Mucosa of descending colon (tissue), 3 donors: ENCODE measurements at places on chromosomes 2 and 18.
A peak's percentile ranks its signal among the peaks of the same experiment; 100 is the strongest.

DNA sequence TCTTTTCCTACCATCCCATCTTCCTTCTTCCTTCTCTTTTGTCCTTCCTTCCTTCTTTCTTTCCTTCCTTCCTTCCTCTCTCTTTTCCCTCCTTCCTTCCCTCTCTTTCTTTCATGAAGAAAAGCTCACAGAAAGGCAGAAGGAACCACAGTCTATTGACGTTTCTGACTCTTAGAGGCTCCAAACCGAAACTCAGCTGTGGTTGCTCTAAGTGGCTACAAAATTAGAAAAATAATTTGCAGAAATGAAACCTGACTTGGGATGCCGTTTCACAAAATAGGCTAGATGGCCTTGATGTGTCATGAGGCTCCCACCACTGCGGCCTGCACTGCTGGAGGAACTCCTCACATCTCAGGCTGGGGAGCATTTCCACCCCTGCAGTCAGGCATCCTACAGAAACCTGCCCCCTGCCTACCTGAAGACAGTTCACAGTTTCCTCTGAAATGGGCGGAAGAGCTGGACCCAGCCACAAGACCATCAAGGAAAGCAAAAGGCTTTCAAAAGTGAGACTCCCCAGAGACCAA lies 165.6 kb downstream of the SMAD7 start:
- DNase-seq: peak; percentile 61

GRCh38 chr2:74297391-74297790 lies 45.8 kb downstream of the SLC4A5 start:
- DNase-seq: no peak

DNA sequence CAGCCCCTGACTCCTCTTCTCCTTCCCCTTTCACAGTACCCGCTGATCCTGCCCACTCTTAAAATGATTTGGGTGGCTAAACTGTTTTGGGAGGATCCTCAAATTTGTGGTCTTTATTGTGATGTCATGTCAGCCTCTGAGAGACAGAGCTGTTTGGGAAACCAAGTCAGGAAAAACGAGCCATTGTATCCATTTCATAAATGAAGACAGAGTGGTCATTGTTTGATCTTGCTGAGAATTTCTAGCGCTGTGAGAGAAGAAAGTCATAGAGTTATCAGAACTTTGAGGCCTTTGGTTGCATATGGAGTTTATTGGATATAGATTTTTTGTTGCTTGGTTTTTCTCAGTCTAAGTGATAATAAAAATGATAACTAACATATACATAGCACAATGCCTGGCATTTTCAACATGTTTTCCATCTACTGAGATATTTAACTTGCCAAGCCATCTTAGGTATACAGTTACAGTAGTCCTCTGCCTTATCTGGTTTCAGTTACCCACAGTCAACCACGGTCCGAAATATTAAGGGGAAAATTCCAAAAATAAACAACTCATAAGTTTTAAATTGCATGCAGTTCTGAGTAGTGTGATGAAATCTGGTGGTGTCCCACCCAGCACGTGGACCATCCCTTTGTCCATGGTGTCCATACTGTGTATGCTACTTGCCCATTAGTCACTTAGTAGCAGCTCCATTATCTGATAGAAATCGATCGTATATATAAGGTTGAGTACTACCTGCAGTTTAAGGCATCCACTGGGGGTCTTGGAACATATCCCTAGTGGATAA lies 105.0 kb upstream of the RASGRP3 start:
- DNase-seq: no peak

DNA sequence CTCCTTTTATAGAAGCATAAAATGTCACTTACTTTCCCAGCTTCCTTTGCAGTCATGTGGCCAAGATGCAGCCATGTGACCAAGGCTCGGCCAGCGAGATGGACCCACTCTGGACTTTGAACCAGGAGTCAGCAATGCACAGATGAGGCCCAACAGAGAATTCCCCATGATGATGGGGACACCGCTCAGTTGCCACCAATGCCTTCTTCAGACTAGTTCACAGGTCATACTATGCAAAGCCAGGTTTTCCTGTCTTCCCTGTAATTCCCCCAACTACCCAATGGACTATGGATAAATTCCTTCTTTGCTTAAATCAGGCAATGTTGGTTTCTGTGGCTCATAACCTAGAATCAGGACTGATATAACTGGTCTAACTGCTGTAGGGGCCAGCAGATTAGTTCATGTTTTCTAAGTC lies 22.5 kb upstream of the REL start:
- no peak for DNase-seq

DNA sequence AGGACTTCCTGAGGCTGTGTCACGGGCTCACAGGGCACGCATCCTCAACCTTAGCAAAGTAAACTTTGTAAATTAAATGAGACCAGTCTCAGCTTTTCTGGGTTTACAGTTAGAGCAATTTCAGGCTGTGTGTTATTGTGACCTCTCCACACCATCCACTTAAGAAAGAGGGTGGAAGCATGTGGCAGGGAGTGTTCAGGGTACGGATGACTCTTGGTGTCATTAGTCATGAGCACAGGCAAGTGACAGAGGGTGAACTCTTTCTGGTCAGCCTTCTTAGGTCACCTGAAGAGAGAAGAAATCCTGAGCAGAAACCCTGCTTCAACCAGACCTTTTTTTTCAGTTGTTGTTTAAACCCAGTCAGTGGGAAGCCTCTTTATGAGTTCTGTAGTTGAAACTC lies 207.9 kb downstream of the ICOS start:
- DNase-seq: no peak

GRCh38 chr18:54263904-54264336 lies 5.4 kb upstream of the POLI start:
- no peak for DNase-seq

GRCh38 chr18:45859334-45859733 lies 33.9 kb downstream of the SIGLEC15 start:
- DNase-seq: no peak

DNA sequence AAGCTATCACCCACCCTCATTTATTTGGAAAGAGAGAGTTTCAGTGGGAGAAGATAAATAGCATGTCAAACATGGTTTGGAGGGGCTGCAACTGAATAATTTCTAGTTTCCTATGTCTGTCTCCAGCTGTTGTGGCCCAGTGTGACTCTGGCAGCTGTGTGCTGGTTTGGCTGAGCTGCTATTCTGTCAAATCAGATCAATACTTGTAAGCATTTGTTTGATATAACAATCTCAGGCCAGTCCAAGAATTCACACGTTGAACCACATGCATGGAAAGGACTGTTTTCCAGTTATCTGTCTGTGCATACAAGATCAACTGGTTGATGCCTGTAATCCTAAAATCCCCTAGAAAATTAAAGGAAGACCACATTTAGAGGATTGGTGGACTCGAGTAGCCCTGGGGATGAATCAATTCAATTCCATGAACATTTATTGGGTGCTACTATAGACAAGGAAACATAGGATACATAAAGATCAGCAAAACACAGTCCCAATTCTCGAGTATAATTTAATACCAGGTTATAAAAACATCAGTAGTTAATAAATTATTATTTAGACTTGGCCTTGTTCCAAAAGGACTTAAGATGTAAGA lies 209.0 kb upstream of the PARD3B start:
- no peak for DNase-seq

DNA sequence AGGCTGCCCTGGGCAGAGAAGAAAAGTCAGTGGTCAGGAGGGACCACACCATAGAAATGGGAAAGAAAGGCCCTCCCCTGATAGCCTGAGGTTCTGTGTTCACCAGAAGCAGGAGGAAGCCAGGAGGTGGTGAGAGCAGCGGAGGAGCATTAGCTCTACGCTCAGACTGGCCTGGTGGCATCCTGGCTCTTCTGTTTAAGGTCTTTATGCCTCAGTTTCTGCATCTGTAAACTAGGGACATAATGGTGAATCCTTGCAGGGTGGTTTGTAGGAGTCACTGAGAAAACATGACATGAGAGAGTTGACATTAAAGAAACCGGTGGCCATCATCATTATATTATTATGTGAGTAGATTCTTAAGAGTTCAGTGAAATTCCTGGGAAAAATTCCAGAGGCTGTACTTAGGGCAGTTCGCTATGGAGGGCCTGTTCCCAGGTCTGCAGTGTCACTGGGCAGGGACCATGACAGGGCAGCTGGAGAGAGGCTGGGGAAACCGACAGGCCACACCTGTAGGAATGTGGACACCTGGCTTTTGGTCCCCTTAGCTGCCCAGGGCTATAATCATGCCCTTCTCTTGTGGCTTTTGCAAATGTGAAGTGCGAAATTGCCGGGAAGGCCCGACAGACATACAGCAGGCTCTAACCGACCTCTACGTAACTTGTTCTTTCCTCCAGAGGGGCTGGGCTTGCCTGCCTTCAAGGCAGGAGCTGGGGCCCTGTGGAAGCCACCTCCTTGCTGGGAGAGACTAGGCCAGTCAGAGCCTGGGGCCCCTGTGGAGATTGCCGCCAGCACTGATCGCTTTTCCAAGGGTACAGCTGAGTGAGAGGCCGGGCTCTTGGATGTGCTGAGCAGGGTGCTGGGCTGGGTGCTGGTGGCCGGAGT lies 31.0 kb downstream of the GLI2 start:
- DNase-seq: no peak

DNA sequence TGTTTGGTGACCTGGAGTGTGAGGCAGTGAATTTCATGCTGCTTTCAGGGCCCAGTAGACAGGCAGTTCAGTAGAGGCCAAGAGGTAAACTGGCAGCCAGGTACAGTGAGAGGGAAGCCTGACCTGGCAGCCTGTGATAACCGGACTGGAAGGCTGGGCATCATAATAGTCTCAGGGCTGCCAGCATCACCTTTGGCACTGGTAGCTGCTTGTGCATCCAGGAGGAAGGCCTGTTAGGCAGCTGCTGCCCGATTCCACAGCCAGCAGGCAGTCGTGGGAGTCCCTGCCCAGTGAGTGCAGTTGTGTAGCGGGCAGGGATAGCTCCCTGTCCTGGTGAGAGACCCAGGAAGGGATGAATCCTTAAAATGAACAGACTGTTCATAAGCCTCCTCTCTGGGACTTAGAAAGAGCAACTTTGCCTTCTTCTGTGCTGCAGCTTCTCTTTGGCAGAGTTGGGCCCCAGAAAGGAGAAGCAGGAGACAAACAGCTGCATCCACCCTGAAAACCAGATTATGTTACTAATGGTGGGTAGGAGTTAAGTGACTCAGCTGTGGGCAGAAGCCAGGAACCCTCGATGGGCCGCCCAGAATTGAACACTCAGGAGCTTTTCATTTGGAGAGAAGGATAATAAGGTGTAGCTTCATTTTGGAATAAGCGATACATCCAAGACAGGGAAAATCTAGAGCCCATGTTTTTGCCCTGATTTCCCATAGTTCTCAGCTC lies 8.1 kb upstream of the GPBAR1 start:
- no peak for DNase-seq

- no peak for DNase-seq
Observed at GRCh38 chr2:176997074-176997791, 215.4 kb upstream of the HNRNPA3 start.

DNA sequence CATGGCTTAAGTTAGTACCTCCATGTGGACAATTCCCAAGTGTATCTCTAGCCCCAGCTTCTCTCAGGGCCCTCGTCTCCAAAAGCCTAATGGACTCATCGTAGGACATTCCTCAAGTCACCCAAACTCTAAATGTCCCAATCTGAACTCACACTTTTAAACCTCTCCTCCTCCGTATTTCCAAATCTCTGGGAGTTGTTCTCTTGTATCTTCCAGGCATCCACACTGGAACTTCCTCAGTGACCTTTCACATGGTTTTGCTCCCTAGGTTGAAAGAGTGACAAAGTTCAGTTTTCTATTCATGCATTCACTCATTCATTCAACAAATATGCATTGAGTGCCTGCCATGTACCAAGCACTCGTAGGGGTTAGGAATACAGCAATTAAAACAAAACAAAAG lies 220.2 kb downstream of the ALPK2 start:
- DNase-seq: no peak

GRCh38 chr2:41775366-41776025 lies 272.3 kb upstream of the PKDCC start:
- DNase-seq: no peak

- peak; percentile 88 for DNase-seq
Observed at GRCh38 chr2:43161650-43162510, 64.5 kb downstream of the ZFP36L2 start.

GRCh38 chr18:38174594-38174993 lies 609.0 kb upstream of the CELF4 start:
- no peak for DNase-seq

- no peak for DNase-seq
Observed at GRCh38 chr2:189409131-189409530, 32.1 kb upstream of the WDR75 start.

GRCh38 chr2:54924121-54924520 lies 126.1 kb downstream of the RTN4 start:
- no peak for DNase-seq

DNA sequence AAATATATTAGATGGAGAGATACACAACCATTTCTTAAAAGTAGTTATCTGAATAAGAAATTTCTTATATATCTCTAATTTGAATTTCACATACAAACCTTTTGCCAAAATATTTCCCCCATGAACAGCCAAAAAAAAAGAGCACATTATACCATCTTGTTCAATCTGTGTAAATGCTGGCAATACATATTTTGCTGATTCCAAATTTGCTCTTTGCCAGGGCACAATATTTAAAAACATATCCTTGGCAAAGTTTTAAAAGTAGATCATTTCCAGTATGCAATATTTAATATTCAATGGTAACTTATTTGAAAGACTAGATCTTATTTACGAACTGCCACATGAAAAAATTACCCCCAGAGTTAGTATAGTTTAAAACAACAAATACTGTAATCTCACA lies 204.2 kb downstream of the CBLN2 start:
- no peak for DNase-seq

GRCh38 chr2:189512879-189513278 lies 67.7 kb downstream of the SLC40A1 start:
- no peak for DNase-seq

- DNase-seq: no peak
Observed at GRCh38 chr2:166766220-166766619, 122.1 kb upstream of the XIRP2 start.

- no peak for DNase-seq
Observed at GRCh38 chr2:1610096-1610485, 134.2 kb downstream of the PXDN start.

DNA sequence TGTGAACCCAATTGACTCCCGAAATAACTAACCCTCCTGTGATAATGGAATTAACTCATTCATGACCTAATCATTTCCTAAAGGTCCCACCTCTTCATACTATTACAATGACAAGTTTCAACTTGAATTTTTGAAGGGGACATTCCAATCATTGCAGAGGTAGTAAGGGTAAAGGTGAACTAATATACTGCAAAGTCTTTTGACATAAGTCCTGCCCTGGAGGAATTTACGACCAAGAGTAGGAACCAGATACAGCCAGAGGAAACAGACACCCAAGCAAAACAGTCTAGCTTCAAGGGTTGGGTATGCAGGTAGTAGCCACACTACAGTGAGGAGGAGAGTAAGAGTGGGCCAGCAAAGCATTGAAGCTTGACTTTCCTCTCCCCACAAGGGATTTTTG lies 1.2 kb upstream of the SRBD1 start:
- DNase-seq: no peak

DNA sequence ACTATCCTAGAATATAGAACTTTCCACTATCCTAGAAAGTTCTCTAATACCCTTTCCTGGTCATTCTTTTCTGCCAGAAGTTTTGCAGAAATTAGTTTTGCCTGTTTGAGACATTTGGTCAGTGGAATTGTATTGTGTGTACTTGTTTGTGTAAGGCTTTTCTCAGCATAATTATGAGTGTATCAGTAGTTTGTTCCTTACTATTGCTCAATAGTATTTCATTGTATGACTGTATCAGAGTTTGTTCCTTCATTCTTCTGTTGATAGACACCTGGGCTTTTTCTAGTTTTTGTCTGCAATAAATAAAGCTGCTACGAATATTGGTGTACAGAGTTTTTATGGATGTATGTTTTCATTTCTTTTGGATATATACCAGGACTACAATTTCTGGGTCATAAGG lies 27.2 kb downstream of the CCDC138 start:
- no peak for DNase-seq
